ENCODE measurements at places on chromosomes 7 and 10.

DNA sequence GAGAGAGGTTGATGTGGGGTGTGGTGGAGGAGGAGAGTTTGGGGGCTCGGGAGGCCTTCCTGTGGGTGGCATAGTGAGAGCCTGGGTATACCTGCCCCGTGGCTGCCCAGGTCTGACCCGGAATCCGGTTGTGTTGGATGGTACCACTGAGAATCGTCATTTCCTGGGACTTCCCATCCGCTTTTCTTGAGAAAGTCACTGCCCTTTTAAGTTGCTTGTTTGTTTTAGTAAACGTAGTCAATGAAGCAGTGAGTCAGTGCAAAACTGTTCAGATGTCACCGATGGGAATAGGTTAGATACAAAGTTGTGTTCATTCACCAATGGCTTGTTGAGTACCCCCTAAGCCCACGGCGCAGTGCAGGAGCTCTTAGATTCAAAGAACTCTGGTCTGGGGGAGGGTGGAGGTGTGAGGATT is 285.8 kb downstream of the CAMK1D start:
- no peak for DNase-seq

- DNase-seq, result no peak
Observed at GRCh38 chr10:124012991-124013390, 80.4 kb downstream of the CHST15 start.

GRCh38 chr7:137269240-137269639 is 74.3 kb downstream of the PTN start:
- DNase-seq, result no peak

DNA sequence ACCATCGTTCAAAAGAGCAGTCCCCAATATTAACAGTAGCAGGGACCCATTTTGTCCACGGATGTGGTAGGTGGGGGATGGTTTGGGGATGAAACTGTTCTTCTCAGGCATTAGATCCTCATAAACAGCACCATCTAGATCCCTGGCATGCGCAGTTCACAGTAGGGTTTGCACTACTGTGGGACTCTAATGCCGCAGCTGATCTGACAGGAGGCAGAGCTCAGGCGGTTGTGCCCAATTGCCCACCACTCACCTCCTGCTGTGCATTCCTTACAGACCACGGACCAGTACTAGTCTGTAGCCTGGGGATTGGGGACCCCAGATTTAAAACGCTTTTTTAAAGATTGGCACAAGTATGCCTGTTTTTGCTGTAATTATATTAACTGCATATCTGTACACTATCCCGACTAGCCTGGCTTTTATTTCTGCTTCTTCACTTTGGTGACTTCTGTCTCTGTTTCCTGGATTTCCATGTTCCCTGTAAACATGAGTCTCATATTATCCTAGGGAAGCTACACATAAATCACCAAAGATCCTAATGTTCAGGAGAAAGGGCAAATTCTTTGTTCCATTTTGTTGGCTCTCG is 163.3 kb upstream of the AKR1E2 start:
- DNase-seq, result no peak

GRCh38 chr7:7897509-7897908 is 71.1 kb upstream of the GLCCI1 start:
- DNase-seq, result no peak

DNA sequence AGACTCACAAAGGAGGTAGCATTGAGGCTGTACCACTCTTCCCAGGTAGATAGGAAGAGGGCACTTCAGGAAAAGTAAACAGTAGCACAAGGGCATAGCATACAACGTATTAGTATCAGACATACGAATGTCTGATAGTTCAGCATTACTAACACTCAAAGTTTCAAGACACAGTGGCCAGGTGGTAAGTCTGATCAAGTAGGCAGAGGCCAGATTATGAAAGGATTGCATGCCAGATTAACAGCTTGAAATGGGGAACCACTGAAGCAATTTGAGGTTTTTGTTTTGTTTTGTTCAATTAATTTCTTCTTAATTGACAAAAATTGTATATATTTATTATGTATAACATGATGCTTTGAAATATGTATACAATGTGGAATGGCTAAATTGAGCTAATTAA is 45.7 kb upstream of the IL6 start:
- DNase-seq, result no peak

DNA sequence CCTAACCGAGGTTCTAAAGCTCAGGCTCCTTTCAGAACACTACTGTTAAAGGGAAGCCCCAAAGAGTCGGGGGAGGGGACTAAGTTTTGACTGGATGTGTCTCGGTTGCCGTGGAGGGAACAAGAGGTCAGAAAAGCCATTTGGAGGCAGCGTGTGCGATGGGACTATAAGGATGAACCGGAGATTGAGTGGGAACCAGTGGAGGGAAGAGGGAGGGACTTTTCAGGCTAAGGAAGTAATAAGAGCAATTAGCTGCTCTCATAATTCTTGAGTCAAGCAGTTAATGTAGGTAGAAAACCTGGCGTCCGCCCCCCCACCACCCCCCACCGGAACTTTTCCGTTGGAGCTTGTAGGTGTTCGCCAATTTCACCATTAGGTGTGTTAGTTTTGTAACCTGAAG is 491 bp upstream of the AKAP9 start:
- DNase-seq, result no peak

DNA sequence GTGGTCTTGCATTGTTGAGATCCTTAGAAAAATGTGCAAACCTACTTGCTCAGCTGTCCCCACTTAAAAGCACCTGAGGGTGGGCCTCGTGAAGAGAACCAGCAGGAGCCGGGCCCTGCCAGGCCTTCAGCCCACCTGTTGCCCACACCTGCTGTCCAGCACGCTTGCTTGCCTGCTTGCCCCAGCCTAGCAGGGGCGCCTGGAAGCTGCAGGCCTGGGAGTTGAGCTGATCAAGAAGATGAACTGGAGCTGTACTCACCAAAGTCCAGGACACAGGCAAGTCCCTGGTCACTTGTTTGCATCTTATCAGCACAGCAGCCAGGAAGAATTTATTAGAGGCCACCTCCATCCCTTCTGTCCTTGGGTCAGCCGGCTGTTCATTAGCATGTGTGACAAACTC is 23.2 kb downstream of the CYP26A1 start:
- DNase-seq, result peak; percentile 83

DNA sequence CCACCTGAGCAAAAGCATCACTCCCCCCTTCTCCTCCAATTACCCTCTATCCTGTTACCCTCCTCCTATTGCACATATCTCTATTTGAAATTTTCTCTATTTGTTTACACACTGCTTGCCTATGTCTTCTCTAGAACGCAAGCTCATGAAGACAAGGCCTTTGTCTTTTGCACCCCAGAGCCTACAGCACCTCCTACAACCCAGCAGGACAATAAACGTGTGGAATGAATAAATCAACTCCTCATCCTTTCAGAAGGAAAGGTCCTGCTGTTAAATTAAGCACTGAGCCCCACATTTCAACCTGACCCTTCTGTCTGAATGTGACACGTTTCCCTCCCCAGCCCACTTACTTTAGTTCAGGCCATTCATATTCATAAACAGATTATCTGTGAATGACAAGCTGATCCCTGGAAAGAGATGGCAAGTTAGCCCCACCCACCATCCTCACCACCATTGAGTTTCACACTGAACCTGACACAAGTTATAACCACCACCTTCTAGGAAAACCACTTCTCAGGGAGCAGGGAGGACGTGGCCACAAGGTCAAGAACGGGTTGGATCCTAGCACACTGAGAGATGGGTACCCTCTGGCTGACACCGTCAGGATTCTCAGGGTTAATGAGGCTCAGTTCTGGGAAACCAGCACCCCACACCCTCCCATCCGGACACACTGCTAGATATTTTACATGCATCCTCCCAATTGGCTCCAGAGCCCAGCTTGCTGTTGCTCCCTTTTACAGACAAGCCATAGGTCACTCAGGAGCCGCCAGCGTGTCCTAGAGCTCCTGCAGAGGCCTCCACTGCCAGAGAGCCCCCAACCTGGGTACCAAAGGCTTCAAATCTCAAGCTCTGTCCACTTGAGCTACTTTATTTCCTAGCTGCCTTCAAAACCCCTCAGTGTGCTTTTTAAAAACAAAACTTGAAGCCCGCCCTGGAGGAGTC is 934 bp downstream of the PRTFDC1 start:
- DNase-seq, result no peak

GRCh38 chr10:44172883-44173607 is 211.9 kb downstream of the CXCL12 start:
- DNase-seq, result no peak

DNA sequence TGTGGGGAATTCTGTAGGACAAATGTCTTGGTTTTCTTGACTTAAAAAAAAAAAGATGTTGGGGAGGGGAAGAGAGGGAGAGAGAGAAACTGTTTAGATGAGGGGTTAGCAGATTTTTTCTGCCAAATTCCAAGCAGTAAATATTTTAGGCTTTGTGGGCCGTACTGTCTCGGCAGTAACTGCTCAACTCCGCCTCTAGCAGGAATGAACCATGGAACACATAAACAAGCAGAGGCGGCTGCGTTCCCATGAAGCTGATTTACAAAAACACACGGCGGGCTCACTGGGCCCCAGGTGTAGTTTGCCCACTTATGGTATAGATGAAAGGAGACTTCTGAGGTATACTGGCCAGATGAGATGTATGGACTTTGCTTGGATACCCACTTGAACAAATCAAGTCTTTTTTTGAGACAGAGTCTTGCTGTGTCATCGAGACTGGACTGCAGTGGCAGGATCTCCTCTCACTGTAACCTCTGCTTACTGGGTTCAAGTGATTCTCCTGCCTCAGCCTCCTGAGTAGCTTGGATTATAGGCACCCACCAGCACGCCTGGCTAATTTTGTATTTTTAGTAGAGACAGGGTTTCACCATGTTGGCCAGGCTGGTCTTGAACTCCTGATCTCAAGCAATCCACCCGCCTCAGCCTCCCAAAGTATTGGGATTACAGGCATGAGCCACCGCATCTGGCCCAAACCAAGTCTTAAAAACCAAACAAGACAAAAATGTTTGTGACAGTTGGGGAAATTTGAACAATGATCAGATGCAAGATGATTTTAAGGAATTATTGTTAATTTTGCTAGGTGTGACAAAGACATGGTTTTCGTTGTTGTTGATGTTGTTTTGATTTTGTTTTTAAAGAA is 9.7 kb upstream of the ADAMTS14 start:
- DNase-seq, result no peak

GRCh38 chr7:82528577-82529310 is 85.2 kb upstream of the CACNA2D1 start:
- DNase-seq, result no peak

- no peak for DNase-seq
Observed at GRCh38 chr7:94111009-94111408, 106.9 kb upstream of the BET1 start.

GRCh38 chr10:6909905-6910560 is 330.0 kb upstream of the PRKCQ start:
- DNase-seq, result no peak

- DNase-seq, result no peak
Observed at GRCh38 chr7:75937958-75938786, 23.2 kb downstream of the POR start.

- DNase-seq, result no peak
Observed at GRCh38 chr10:37760817-37761216, 96.6 kb downstream of the ZNF248 start.

GRCh38 chr7:92034116-92034515 is 93.5 kb downstream of the AKAP9 start:
- no peak for DNase-seq

DNA sequence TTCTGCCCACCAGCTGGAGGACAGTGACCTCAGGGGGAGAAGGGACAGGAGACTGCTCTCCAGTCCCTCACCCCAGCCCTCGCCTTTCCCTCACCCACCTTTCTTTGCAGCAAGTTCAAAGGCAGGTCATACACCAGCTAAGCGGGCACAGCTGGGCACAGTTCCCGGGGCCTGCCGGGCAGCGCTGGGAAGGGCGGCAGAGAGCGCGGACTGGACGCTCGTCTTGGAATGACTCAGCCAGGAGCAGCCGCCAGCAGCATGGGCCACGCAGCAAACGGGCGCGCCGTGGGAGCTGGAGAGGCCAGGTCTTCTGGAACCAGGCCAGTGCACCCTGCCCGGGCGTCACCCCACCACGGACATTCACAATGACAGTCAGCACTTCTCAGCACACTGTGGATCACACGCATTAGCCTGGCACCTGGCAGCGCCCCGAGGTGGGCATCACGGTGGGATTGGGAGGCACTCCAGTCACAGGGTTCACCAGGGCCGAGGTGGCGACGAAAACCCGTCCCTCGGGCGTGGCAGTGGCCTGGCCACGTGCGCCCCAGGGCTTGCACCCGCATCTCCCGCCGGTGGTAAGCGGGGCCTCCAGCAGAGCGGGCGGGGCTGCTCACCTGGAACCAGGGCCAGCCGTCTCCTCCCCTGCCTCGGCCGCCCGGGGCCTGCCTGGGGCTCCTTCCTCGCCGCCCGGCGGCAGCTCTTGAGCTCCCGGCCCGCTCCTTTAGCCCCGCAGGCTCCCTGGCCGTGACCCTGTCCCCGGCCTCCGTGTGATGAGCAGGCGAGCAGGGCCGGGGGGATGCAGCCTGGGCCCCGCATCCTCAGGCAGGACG is 29.0 kb upstream of the WDFY4 start:
- no peak for DNase-seq

DNA sequence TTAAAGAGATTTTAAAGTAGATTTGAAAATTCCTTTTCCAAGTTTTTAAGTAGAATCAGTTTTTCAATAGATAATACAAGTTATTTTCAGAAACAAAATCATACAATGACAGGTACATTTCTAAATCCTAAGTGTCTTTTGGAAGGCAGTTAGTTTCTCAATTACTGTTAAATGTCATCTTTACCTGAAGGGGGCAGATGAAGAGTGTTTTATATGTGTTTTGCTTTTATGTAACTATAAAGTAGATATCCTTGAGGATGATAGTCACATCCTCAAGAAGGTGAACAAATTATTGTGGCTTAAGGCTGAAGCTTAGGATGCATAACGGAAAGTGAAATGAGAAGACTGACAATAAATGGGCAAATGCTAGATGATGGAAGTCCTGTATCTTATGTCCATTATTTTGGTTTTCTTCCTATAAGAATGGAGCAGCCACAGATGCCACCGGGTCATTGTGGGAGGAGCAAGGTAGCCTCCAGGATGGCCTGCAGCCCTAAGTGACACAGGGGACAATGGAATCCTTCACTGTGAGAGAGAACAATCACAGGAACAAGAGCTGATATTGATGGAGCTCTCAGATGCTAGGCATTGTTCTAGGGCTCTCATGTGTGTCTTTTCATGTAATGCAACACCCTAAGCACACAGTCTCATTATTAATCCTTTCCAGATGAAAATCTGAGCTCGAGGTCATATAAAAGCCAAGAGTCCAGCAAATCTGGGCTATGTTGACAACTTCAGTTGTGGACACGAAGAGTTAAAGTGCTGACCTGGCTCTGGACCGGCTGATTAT is 14.1 kb upstream of the MKX start:
- DNase-seq, result no peak

DNA sequence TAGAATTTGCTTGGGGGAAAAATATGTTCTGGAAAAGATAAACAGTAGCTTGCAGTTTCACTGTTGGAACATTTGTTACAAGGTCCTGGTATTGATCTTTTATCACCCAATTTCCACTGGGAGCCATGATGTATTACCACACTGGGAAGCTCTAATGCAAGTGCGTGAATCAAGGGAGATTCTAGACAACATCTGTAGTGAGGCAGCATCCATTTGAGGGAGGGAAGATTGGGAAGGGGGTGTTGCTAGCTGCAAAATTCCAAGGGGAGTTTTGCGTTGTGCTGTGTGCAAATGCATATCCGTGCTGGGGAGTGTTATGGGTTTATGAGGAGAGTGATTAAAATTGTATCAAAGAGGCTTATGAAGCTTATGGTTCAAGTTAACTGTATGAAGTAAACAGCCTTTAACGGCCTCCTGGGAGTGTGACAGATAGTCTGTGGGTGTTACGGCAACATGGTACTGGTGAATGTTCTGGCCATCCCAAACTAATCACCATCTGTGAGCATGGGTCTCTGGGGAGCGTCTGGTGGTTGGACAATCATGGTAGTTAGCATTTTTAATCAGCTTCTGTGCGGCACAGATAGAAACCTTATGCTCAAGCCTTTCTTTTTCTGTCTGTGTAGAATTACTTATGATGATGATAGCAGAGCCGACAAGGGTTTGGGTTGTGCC is 601.9 kb upstream of the GALNT17 start:
- no peak for DNase-seq
